ENCODE measurements at places on chromosomes 12 and 14.
A peak's percentile ranks its signal among the peaks of the same experiment; 100 is the strongest.

DNA sequence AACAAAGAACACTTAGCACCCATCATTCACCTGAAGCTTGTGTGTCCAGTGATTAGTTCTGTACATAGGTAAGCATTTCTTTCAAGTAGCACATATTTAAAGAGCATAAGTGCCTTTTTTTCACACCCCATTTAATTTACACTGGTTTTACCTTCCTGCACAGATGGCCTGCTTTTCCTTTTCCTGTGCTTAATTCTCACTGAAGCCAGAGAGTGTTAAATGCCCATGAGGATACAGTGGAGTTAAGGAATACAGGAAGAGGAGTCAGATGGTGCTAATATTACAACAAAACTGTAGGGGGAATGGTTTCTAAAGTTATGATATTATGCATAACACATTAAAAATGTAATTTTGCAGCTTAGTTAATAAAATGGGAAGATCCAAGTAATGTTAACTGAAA lies 31.0 kb upstream of the SLC38A1 start:
- DNase-seq = no peak

GRCh38 chr12:128803788-128804187 lies 20.0 kb downstream of the SLC15A4 start:
- DNase-seq = no peak

- no peak for DNase-seq
These were observed 7.5 kb upstream of the SAV1 start for GRCh38 chr14:50675597-50675996.

GRCh38 chr12:106086696-106087095 lies 52.1 kb downstream of the NUAK1 start:
- DNase-seq = no peak

- DNase-seq = no peak
These were observed 32.7 kb downstream of the ANAPC7 start for GRCh38 chr12:110370732-110371231.

GRCh38 chr12:119770146-119770545 lies 102.2 kb downstream of the PRKAB1 start:
- no peak for DNase-seq

GRCh38 chr14:74634964-74635363 lies 22.9 kb upstream of the LTBP2 start:
- no peak for DNase-seq

- DNase-seq = no peak
These were observed 13.0 kb upstream of the VPS37B start for GRCh38 chr12:122908915-122909314.

DNA sequence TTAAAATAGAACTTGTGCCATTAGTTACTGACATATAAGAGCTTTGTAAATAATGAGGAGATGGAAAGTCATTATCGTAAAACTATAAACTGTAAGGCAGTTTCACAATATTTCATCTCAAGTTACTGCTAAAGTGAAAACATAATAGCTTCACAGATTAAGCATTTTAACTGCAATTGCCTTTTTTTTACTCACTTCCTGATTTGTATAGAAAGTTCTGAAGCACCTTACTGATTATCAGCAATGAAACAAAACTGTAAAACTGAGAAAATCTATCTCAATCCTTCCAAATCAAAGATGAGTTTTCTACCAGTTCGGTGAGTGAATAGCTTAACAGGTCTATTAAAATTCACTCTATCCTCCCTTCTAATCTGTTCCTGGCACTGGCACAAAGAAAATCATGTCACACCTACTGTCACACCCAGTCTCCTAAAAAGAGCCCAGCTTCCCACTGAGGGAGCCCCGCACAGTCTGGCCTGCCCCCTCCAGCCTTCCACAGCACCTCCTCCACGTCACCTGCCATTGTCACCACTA lies 161.4 kb upstream of the ABCD2 start:
- DNase-seq = no peak

- no peak for DNase-seq
These were observed 15.6 kb downstream of the HSD17B6 start for GRCh38 chr12:56778756-56779155.

- no peak for DNase-seq
These were observed 28.9 kb upstream of the TDRD9 start for GRCh38 chr14:103899316-103899715.

- no peak for DNase-seq
These were observed 386.0 kb downstream of the BCAT1 start for GRCh38 chr12:24562771-24563431.

DNA sequence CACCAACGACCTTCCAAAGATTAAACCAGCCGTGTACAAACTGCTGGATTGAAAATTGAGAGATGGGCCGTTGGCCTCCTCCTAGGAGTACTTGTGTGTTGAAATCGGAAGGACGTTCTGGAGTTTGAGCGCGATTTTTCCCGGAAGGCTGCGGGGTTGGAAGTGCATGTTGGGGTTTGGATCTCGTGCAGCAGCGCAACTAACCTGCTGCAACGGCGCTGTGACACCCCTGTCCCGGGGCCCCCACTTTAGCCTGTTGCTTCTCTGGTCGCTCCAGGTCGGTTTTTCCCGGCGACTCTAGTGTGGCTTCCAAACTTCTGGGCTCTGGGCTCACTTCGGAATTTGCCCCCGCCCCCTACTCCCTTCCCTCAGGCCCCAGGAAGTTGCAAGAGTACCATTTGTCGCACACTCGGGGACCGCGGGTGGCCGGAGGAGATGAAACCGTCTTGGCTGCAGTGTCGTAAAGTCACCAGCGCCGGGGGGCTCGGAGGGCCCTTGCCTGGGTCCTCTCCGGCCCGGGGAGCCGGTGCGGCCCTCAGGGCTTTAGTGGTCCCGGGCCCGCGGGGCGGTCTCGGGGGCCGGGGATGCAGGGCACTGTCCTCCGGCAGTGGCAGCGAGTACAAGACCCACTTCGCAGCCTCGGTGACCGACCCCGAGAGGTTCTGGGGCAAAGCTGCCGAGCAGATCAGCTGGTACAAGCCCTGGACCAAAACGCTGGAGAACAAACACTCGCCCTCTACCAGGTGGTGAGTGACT lies at the start of gene ACSS3:
ACSS3 (plus strand) TSS at position 394 of the 756 bp plus-strand sequence; CDS start at position 436, 42 bp downstream.
- DNase-seq = no peak

- DNase-seq = no peak
These were observed 326.7 kb downstream of the ADGRD1 start for GRCh38 chr12:131280426-131280825.

DNA sequence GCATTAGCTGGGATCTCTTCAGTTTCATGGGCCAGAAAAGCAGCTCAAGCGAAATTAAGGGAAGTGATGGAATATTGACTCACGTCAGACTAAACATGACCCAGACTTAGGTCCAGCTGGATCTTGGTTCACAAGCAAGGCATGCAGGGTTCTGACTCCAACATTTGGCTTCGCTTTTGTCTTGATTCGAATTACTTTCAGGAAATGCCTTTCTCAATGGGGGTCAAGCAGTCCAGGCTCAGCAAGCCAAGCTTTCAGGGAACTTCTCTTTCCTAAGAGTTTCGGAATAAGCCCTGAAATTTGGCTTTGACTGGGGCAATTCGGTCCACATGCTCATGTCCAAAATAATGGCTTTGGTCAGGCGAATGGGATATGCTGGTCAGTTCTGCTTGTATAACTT lies 678.7 kb upstream of the TMEM132C start:
- peak; percentile 86 for DNase-seq

- DNase-seq = no peak
These were observed 204.4 kb downstream of the FOXN3 start for GRCh38 chr14:89212386-89213235.

DNA sequence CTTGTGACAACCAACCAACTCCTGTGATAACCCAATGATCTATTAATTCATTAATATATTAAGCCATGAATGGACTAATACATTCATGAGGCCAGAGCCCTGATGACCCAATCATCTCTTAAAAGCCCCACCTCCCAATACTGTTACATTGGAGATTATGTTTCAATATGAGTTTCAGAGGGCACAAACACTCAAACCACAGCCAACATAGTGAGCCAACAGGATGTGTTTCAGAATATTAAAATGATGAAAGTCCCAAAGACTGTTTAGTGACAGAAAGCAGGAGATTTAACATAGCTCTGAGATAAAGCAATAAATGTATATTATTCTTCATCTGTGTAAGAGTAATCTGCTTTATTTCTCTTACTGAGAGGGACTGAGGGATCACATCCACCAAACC lies 71.7 kb downstream of the PTPRO start:
- no peak for DNase-seq

DNA sequence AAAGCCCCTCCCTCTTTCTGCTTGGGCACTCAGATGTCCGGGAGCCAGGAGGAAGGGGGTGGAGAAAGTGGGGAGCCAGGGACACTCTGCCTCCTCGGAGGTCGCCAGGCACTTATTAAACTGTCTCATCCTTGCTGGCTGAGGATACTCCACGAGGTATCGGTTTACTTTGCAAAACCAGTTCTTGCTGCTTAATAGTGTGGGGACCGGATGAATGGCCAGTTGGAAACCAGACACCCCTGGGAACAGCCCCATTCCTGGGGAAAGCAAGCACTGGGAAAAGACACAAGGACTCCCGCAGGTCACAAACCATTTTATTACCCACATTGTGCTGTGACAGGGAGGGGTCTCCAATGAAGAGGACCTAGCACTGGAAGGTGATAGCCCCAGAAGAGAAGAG lies 34.2 kb downstream of the CCDC88C start:
- DNase-seq = no peak

GRCh38 chr14:57486767-57487379 lies 6.8 kb downstream of the CCDC198 start:
- peak; percentile 24 for DNase-seq

DNA sequence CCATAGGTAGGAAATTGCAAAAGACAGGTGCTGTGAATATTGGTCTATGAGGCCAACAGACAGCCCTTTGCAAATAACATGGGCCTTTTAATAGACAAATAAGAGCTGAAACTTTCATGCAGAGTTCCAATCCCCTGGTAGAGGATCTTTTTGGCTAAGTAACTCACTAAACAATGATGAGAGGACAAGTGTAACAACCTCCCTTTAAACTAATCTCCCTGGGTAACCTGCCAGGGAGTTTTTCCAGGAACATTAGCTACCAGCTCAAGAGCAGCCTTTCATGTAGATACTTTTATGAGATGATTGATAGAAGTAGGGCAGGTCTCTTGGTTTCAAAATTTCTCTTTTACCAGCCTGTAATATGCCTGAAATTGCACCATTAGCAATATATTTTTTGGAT lies 13.8 kb upstream of the CACNA1C start:
- DNase-seq = no peak

DNA sequence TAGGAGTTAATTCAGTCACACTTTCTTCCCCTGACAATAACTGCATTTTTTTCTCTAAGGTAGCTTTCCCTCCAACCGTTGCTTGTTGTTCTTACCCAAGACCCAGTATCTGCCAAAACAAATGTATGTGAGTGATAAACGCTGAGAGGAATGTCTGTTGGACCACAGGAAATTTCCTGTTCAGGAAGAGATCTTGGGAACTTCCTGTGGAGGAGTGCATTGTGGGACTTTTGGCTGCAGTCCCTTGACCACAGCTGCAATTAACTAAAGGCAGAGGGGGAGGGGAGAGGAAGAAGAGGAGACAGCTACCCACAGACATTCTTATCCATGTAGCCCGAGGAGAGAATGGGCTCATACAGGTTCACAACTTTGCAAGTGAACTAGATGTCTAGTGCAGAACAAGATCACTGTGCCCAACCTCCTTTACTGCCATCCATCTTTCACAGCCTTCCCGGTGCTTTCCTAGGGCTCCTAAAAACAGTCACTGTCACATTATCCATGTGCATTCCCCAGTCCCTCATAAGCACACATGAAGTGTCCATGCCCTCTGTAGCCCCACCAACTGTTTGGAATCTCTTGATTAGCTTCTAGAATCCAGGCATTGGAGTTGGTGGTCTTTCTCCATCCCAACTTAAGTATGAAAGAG lies 149.5 kb downstream of the ETV6 start:
- peak; percentile 35 for DNase-seq

GRCh38 chr14:73755434-73756014 lies 41.3 kb upstream of the PNMA1 start:
- DNase-seq = no peak

GRCh38 chr12:130775953-130776856 lies 60.1 kb upstream of the RIMBP2 start:
- peak; percentile 48 for DNase-seq

- no peak for DNase-seq
These were observed at the start of gene FGF6 for GRCh38 chr12:4445156-4446101. Gene FGF6 (minus strand): TSS chr12:4445815. CDS start chr12:4445570, 245 bp downstream.

DNA sequence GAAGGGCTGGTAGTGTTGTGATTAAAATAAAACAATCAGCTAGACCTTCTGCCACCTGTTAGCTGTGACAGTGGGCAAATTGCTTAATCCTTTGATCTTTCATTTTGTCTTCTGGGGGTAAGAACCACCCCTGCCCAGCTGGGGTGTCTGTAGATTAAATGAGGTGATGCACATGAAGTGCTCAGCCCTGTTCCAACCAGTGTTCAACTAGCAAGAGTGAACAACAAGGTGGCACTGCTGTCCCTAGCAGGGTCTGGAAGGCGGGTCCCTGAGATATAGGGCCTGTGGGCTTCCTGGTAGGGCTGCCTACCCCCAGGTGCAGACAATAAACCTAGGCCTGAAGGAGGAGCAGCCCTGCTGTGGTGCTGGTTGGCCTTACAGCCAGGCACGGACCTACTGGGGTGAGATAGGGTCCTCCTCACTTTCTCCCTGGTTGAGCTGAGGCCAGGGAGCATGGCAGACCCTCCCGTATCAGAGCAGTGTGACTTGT lies 60.6 kb downstream of the ARL6IP4 start:
- DNase-seq = no peak

GRCh38 chr12:29320295-29321085 lies 60.5 kb downstream of the ERGIC2 start:
- peak; percentile 40 for DNase-seq

DNA sequence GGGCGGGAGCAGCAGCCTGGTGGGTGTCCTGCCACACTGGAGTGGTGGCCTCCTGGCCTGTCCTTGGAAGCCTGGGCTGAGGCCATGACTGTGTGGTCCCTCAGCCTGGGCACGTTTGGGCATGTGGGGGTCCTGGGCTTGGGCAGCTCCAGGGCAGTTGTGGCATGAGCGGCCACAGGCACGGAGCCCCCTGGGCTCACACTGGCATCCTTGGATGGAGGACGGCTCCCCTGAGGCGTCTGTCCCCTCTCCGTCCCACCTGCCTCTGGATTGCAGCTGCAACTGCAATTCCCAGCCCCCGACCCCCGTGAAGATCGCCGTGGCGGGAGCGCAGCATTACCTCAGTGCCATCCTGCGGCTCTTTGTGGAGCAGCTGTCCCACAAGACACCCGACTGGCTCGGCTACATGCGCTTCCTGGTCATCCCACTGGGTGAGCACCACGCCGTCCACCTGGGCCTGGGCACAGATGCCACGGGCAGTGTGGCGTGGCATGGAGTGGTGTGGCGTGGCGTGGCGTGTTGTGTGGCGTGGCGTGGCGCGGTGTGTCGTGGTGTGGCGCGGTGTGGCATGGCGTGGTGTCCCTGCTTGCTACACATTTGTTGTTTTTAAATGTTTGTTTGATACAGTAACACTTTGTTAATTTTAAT lies 15.1 kb upstream of the TEX22 start:
- no peak for DNase-seq
